ENCODE measurements at places on chromosomes 4 and X.

DNA sequence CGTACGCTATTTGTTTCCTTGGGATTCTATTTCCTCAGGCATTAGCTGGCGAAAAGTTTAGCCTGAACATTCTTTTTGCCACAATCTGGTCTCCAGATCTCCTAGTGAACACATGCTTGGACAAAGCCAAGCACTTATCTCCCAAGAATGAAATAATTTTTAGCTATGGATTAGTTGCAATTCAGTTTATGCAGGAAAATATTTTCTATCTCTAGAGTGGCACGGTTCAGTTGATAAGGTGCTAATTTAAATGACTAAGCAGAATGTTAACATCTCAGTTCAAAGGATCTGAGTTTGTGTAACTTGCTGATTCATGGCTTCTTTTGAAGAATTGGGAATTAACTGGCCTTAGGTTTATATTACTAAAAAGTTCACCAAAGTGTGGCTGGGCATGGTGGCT, 58.1 kb upstream of the JADE1 start:
- no peak for DNase-seq

DNA sequence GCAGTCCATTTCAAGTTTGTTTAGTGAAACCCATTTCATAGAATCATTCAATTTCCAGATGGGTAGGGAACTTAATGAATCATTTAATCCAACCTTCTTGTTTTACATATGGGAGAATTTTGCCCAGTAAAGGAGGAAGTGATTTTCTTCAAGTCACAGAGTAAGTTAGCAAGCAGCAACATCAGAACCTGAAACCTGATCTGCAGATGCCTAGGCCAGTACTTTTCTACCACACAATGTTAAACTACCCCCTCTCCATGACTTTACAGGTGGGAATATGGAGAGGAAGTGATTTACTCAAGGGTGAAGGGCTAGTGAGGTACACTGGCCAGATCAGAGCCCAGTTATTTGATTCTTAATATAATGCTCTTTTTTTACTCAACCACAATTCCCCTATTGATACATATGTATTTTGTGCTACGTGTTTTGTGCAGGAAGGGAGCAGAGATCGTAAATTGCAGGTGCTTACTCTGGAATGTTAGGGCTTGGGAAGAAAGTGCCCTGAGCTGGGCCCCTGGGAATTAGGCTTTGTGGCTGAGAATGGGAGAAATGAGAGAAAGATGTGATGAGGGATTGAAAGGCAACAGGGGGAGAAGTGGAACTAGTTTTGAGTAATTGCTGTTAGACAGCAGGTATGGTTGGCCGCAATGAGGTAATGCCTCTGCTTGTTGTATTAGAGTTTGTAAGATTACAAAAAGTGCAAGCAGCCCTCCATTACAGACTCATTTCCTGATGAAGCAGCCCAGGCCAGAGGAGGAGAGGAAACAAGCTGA, 6.8 kb downstream of the LHFPL1 start:
- DNase-seq: no peak

DNA sequence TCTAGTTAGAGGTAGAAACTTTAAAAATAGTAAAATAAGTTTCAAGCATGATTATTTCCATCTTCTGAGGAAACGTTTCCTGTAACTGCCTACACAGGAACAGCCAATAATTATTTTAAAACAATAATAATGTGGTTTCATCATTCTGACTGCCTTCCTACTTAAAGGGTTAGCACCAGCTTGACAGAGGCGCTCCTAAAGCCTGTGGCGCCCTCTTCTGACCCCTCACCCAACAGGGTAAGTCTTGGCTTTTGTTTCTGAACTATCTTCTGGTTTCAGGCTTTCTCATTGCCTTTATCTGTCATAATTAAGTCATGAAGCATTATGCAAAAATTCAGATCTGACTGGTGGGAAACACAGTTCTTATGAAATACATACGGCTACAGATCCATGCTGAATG, 96.7 kb downstream of the ITM2A start:
- no peak for DNase-seq

- DNase-seq: no peak
These were observed 455.1 kb downstream of the PACRGL start for GRCh38 chr4:21155367-21155766.

GRCh38 chr4:166802346-166802745, 431.9 kb downstream of the SPOCK3 start:
- DNase-seq: no peak

GRCh38 chrX:15471028-15471427, 22.1 kb downstream of the PIR start:
- peak; percentile 29 for DNase-seq

GRCh38 chr4:37705571-37705970, 19.4 kb upstream of the RELL1 start:
- no peak for DNase-seq

- no peak for DNase-seq
These were observed 49.1 kb upstream of the FBXW7 start for GRCh38 chr4:152585023-152585441.

DNA sequence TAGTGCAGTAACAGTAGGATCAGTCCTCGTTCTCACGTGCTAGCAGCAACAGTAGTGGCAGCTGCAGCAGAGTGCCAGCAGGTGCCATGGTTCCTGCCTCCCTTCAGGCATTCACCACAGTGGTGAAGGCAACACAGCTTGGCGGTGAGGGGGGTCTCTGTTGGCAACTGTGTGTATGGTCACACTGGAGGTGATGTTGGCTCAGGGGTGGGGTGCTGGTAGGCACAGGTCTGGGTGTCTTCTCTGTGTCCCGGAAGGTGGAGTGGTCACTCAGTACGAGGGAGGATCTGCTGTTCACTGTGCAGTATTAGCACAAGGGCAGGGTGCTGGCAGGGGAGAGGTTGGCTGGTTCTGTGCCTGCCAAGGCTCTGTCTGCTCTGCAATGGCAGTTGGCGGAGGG, 671.8 kb downstream of the CCSER1 start:
- no peak for DNase-seq

DNA sequence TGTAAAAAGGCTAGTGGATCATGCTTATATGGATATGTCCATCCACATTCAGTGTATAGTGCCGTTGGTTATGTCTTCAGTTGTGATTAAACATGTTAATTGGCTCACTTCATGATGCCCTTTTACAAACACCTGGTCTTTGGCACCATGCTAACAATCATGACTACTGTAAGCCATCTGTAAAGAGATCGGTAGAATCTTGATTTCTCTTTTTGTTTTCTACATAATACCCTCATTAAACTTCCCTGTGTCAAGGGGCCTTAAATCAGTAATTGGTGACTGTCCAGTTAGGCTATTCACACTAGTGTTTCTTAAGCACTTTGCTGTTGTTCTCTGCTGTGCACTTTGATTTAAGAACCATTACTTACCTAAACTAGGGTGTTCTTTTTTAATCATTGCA, 475.2 kb downstream of the RPA4 start:
- DNase-seq: no peak

DNA sequence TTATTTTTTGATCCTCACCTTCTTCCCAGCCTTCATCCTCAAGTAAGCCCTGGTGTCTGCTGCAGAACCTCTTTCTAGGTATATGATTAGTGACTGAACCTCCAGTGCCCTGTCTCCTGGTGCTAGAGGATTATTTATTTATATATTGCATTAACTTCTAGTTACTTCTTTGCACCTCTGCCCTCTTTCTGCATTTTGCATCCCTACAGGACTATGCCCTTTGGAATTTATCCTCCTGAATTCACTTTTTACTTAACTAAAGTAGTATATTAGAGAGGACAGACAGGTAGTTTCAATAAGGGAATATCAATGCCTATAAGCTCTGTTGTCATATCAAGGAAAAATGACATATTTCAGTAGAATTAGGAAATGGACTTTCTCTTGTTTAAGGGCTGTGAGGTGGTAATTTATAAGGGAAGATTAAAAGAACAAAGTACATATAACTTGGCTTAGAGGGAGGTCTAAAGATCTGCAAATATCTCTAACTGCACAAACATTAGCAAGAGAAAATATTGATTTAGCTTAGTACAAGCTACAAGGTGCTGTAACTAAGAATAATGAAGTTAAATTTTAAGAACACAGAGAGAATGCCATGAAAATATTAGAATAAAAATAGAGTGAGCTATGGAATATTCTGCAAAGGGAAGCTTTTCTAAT, 181.7 kb downstream of the TEX13A start:
- no peak for DNase-seq

- no peak for DNase-seq
These were observed 215.9 kb upstream of the MBNL3 start for GRCh38 chrX:132704769-132705168.

GRCh38 chr4:4789462-4789861, 70.0 kb upstream of the MSX1 start:
- no peak for DNase-seq

DNA sequence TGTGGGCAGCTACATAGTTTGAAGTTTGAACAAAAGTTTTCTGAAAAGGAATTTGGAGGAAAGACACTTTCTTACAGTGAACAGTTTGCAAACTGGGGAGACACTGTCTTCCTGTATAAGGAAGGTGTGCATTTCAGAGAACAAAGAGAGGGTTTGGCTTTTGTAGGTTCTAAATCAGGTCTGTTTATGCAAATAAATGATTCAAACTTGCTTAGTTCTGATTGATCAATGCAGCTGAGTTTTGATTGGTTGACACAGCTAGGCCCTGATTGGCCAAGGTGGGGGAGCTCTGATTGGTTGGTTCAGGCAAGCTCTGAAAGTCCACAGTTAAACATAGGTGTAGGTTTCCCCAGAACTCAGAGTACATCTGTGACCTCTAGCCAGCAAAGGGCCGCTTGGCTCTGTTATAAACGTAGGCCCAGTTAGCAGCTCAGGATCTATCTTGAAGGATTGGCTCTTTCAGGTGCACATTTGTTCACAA, 63.0 kb upstream of the ENPP6 start:
- DNase-seq: no peak

DNA sequence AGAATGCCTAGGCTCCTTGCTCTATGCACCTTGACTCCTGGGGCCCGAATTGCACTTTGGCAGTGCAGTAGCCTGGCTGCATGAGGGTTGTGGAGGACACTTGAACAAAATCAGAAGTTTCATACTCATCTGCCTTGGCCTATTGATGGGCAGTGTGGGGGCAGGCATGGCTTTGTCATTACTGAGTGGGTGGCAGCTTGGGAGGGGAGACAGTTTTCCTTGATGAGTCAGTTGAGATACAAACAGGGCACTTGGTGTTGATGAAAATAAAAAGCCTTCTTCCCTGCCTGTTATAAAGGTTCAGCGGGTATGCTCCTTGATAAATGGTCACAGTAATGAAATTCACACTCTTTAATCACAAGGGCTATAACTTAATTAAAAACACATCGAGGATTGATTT, 126.8 kb upstream of the MAMLD1 start:
- no peak for DNase-seq

DNA sequence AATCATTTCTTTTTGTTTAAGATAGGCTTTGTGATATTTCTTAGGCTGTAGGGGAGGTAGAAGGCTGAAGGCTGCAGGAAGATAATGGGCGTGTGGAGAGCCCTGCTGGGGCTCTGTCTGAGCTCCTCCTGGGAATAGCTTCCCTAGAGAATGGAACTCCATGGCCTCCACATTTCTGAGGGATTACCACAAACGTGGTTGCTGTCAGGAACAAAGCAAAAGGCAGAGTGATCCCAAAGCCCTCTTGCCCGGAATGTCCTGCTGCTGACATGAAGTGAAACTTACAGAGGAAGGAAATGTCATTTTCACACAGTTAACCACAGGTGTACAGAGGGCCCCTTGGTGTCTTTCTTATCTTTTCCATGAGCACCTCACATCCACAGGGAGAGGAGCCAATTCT, 89.3 kb downstream of the DDIT4L start:
- DNase-seq: no peak

- DNase-seq: no peak
These were observed 16.5 kb downstream of the SEPTIN11 start for GRCh38 chr4:76965866-76966579.

DNA sequence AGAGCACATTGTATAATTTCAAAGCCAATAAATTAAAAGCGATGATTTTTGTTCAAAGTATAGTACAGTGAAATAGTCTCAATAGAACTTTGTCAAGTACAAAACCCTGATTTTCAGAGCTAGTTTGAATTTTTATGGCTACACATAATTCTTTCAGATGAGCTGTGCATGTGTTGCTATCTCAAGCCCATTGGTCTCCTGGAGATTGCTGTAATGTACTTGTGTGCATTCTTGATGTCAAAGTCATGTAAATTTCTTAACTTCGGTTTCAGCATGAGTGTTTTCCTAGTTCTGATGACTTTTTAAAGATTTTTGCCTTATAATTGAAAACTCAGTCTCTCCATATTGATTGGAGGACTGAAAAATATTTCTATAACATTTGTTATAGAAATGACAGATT, 200.8 kb downstream of the CEP135 start:
- peak; percentile 44 for DNase-seq

DNA sequence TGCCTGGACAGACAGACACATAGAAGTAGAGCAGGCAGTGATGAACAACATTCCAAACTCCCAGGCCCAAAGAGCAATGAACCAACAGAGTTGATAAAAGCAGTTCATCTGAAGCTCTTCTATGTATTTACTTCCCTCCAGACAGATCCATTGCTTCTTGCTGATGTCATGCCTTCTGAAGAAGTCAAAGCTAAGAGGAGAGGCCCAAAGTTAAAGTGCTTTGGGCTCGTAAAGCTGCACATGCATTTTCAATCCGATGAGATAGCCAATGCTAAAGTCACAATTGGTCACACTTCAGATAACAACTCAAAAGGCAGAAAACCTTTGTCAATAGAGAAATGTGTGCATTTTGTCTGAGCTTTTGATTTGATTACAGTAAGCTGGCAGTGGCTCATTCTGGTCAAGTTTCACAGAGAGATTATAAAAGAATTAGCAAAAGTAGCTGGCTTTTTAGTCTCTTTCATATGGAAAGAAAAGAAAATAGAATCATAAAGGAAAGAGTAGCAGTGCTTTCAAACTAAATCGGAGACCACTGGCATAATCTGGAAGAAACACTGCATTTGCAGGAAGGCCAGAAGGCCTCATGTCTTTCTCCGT, 82.0 kb downstream of the GPC4 start:
- DNase-seq: no peak

GRCh38 chr4:94409375-94409679, 42.4 kb upstream of the PDLIM5 start:
- no peak for DNase-seq

GRCh38 chr4:6365545-6366086, 96.0 kb downstream of the WFS1 start:
- no peak for DNase-seq

DNA sequence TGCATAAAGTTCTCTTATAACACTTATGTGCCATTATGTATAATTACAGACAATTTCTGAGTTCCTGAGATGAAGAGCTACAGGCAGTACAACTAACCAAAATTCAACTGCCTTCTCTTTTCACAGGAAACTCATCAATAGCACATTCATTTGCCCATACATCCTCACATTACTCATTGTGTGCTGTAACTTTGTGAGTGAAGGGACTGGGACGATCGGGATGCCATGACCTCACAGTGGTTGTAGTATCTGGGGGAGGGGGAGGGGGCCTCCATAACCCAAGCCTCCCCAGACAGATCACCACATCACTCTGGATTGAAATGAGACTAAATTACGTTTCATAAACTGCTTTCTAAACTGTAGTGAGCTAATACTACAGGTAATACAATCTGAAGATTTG, 60.7 kb downstream of the ABCG2 start:
- no peak for DNase-seq

DNA sequence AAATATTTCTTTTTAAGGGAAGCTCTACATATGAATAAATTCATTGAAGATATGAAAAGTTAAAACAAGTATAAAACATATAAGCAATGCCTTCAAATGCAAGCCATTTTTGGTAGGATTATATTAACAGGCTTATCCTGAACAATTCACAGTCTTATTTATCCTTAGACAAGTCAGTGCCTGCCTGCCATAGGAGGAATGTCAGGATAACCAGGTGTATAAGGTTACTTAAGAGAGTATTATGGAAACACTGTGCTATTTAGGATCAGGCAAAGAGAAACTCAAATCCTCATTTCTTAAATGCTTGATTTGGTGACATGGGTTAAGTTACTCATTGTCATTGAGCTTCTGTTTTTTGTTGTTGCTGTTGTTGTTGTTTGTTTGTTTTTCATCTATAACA, 2029.9 kb upstream of the AGA start:
- no peak for DNase-seq

All from amniotic stem cell (primary cell).